ENCODE measurements at places on chromosomes 1 and 21.
A peak's percentile ranks its signal among the peaks of the same experiment; 100 is the strongest.

- DNase-seq: no peak
These were observed 164.7 kb downstream of the NRIP1 start for GRCh38 chr21:14900058-14900457.

- DNase-seq: no peak
These were observed 9.5 kb downstream of the UCK2 start for GRCh38 chr1:165836664-165837482.

- no peak for DNase-seq
These were observed 230.0 kb downstream of the COP1 start for GRCh38 chr1:175976865-175977642.

- no peak for DNase-seq
These were observed 338.3 kb downstream of the LTN1 start for GRCh38 chr21:28654406-28654805.

DNA sequence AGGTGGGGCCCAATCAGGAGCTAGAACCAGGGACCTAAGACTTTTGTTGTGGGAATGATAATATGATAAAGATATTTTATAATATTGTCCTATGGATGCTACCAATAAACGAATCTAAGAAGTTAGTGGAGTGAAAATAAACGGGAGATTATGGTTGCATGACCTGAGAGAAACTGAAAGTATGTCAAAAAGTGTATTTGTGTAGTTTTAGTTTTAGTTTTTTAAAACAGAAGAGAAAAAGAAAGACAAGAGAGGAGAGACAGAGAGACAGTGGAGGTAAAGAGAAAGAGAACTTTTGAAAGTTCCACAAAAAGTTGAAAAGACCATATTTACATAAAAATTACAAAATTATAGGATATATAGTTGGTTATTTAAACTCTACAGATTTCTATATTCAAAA is 64.1 kb upstream of the TMPRSS15 start:
- DNase-seq: no peak

- DNase-seq: peak; percentile 29
These were observed 58.8 kb downstream of the FRRS1 start for GRCh38 chr1:99707535-99708142.

- DNase-seq: no peak
These were observed 1441.2 kb downstream of the PLA2G4A start for GRCh38 chr1:188269956-188270355.

DNA sequence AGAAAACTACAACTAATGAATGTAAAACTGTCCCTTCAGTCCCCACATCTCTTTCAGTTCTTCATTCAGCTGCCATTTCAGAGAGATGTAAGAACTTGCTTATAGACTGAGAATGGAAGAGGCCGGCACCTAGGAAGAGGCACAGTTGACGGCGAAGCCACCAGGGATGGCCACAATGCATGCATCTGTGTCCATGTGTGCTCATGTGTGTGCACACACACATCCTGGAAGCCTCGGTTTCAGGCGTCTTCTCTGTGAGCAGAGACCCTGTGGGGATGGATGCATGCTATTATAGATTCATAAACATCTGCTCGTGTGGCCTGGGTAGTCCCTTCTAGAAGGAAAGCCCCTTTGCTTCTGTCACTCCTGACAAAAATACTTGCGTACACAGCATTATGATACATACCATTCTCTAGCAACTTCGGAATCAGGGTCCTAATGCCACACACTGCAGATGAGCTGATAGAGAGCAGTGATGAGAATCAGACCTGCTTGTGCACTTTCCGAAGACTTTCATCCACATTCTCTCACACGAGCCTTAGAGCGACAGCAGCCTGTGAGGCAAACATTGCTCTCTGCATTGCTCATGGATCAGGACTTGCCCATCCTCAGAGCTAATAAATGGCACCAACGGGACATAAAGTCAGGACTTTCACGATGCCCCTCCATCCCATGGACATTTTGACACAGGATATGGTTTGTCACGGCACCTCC is 12.4 kb upstream of the GPR61 start:
- no peak for DNase-seq

Data from stimulated activated CD8-positive, alpha-beta memory T cell treated with anti-CD3 and anti-CD28 coated beads, Interleukin-7, amount 100 ng/mL, for 24 hours (primary cell).